ENCODE measurements at places on chromosomes 11 and 22. TPM values are rescaled to one million over a fixed set of nuclear protein-coding genes. Genes with fewer than 3 reads are reported as not detected.

The FGF3 gene
- total RNA-seq = not detected

The PRSS23 gene
- 741 TPM for total RNA-seq

The PGM2L1 gene
- total RNA-seq = 10.3 TPM

The RAG2 gene
- total RNA-seq = not detected

The KCNJ11 gene
- not detected for total RNA-seq
